ENCODE measurements at places on chromosomes 13 and 19.

DNA sequence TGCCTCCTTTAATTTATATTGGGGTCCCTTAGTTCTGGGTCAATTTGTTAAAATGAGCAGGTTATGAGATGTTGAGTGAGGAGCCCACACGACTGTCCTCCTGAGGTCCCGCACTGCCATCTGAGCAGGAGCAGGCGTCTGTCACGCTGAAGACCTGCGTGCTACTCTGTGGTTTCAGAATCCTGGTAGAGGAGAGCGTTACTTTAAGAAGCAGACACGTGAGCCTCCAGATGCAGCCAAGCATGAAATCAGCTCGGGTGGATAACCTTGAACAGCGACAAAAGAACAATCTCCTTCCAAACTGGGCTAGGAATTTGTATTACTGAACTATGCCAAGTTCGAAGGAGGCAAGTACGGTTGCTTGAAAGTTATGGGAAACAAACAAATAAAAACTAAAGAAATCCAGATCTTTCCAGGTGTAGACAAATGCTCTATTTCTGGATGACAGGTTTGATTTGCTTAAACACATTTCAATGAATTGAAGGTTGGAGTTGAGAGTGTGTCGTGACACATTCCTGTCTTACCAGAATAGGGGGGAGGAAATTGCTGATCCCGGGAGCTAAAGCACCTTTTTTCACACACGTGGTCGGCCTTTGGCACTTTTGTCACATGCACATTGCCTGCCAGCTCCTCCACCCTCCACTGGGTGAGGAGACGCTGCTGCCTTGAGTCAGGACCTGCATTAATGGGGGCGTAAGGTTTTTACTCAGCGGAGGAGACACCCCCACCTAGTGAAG is 945.5 kb upstream of the SLC10A2 start:
- DNase-seq, result no peak

DNA sequence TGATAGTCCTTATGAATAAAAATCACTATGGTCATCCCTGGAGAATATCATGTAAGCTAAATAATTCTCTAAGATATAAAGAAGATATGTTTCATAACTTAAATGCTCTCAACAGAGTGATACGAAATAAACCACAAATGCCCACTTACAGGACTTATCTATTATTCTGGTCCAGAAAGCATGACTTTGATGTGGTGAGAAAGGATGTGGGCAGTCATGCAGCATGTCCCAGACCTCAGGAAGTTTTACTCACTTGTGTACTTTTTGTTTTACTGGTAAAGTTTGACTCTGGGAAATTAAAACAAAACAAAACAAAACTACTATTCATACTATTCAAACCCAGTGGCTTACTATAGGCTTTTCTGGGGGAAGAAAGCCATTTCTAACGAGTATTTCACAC is 483.2 kb upstream of the SLITRK6 start:
- no peak for DNase-seq

- peak; percentile 53 for DNase-seq
Measured at GRCh38 chr19:48963371-48964204, 1.5 kb upstream of the FTL start.

- DNase-seq, result peak; percentile 68
Measured at GRCh38 chr19:43901395-43902390, 33.4 kb downstream of the ZNF45 start.

DNA sequence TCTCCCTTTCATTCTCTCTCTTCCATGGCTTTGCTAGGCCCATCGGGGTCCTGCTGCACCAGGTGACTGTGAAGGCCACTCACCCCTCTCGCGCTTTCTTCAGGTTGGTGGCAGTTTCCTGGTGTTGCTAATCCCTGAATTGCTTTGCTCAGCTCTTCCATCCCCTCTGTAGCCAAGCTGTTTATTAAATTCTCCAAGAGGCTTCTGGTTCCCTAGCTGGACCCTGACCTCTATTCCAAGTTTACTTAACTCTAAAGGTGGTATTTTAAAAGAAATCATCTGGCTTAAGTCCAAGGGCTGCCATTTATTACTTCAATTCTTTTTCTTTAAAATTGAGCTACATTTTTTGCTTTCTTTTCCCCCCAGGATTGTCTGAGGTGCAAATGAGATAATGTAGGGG is 32.7 kb upstream of the MICU2 start:
- no peak for DNase-seq

GRCh38 chr19:8468124-8468523 is 23.3 kb downstream of the HNRNPM start:
- no peak for DNase-seq

- no peak for DNase-seq
Measured at GRCh38 chr13:62551588-62551987, 1135.9 kb upstream of the PCDH20 start.

GRCh38 chr13:20370815-20371421 is 138.8 kb upstream of the GJB6 start:
- DNase-seq, result no peak

- DNase-seq, result no peak
Measured at GRCh38 chr13:101985321-101985720, 416.5 kb downstream of the FGF14 start.

- no peak for DNase-seq
Measured at GRCh38 chr13:102405499-102406100, 3.8 kb upstream of the FGF14 start.

- DNase-seq, result no peak
Measured at GRCh38 chr13:65036999-65037398, 2193.1 kb downstream of the PCDH9 start.

GRCh38 chr19:12921047-12921446 is 2.0 kb upstream of the SYCE2 start:
- no peak for DNase-seq

DNA sequence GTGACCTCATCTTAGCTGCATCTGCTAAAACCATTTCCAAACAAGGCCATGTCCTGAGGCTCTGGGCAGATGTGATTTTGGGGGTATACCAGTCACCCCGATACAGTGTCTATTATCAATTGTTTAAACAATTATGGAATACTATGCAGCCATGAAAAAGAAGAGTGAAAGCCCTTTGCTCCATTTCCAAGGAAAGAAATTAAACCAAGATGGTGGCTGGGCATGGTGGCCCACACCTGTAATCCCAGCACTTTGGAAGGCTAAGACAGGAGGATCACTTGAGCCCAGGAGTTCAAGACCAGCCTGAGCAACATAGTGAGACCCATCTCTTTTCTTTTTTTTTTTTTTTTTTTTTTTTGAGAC is 763 bp downstream of the TEKTIP1 start:
- no peak for DNase-seq

DNA sequence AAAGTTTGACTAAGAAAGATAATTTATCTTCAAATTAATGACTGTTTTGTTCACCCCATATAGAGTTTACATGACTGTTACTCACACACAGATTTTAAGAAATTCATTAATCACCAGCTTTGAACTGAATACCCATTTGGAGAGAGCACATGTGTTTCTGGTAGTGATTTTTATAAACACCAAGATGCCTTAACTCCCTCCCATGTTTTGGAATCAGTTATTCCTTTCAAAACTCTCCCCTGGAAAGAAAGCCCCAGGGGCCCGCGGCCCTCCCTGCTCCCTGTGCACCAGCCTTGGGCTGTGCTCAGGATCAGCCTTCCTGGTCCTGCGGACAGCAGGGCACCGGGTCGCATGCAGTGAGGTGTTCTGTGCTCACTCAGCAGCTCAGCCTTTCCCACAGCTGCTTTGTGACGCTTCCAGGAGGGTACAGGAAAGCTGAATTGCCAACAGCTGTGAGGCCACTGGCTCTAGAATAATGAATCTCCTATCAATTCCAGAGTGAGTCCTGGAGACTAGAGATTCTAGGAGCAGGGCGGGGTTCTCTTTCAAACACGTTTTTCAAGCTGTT is 483.2 kb downstream of the EFNB2 start:
- DNase-seq, result no peak

- DNase-seq, result no peak
Measured at GRCh38 chr19:29878973-29879654, 62.9 kb upstream of the URI1 start.

DNA sequence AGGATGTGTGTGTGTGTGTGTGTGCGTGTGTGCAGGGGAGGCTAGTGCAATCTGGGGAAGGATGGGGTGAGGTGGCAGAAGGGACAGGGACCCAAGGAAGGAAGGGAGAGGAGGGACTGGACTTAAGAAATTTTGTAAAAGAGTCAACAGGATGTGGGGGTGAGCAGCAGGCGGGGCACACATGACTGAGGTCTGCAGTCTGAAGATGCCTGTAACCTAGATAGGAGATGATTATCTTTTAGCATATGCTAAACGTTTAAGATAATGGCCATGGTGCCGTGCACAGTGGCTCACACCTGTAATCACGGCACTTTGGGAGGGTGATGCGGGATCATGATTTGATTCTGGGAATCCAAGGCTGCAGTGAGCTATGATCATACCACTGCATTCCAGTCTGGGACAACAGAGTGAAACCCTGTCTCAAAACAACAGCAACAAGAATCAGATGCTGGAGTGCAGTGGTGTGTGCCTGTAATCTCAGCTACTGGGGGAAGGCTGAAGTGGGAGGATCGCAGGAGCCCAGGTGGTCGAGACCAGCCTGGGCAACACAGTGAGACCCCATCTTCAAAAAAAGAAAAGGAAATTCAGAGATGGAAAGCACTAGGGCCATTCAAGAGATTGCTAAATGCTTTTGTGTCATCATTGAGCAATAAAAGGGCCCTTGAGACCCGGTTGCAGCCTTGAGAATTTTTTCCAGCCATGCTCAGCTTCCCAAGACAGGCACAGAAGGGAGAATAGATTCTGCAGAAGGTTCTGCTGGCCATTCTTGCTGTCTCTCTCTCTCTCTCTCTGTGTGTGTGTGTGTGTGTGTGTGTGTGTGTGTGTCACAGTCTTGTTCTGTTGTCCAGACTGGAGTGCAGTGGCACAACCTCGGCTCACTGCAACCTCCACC is 3.8 kb upstream of the ZNF414 start:
- peak; percentile 85 for DNase-seq

GRCh38 chr13:41099986-41100385 is 32.6 kb downstream of the KBTBD6 start:
- DNase-seq, result no peak

DNA sequence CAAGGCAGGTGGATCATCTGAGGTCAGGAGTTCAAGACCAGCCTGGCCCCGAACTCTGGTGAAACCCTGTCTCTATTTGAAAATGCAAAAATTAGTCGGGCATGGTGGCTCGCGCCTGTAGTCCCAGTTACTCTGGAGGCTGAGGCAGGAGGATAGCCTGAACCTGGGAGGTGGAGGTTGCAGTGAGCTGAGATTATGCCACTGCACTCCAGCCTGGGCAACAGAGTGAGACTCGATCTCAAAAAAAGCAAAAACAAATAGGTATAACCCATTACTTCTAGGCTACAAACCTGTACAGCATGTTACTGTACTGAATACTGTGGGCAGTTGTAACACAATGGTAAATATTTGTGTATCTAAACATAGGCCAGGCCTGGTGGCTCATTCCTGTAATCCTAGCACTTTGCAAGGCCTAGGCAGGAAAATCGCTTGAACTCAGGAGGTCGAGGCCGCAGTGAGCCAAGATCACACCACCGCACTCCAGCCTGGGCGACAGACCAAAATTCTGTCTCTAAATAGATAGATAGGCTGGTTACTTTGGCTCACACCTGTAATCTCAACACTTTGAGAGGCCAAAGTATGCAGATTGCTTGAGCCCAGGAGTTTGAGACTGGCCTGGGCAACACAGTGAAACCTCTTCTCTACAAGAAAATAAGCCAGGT is 63.5 kb downstream of the MYO9B start:
- DNase-seq, result no peak

- no peak for DNase-seq
Measured at GRCh38 chr19:38386300-38386970, 1.4 kb downstream of the GGN start.

DNA sequence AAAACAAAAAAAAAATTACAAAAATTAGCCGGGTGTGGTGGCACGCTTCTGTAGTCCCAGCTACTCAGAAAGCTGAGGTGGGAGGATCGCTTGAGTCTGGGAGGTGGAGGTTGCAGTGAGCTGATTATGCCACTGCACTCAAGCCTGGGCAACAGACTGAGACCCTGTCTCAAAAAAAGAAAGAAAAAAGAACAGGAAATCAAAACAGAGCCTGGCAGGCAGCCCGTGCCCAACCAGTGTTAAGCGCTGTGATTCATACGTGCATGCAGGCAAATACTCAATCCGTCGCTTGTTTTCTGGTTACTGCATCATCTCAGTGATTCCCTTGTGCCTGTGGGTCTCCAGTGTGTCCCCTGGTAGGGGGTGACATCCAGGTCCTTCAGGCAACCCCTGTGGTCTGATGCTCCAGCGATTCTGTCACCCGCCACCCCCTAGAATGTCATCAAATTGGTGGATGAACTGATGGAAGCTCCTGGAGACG is 18.1 kb downstream of the DDX39A start:
- no peak for DNase-seq

GRCh38 chr13:75309981-75310580 is 171.9 kb downstream of the TBC1D4 start:
- no peak for DNase-seq

DNA sequence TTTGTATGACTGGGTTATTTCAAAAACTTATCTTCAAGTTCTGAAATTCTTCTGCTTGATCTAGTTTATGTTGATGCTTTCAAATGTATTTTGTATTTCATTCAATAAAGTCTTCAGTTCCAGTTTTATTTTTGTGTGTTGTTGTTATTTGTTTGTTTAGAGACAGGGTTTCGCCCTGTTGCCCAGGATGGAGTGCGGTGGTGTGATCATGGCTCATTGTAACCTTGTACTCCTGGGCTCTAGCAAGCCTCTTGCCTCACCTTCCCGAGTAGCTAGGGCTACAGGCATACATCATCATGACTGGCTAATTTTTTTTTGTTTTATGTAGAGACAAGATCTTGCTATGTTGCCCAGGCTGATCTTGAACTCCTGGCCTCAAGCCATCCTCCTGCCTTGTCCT is 40.3 kb upstream of the ARHGEF7 start:
- no peak for DNase-seq

DNA sequence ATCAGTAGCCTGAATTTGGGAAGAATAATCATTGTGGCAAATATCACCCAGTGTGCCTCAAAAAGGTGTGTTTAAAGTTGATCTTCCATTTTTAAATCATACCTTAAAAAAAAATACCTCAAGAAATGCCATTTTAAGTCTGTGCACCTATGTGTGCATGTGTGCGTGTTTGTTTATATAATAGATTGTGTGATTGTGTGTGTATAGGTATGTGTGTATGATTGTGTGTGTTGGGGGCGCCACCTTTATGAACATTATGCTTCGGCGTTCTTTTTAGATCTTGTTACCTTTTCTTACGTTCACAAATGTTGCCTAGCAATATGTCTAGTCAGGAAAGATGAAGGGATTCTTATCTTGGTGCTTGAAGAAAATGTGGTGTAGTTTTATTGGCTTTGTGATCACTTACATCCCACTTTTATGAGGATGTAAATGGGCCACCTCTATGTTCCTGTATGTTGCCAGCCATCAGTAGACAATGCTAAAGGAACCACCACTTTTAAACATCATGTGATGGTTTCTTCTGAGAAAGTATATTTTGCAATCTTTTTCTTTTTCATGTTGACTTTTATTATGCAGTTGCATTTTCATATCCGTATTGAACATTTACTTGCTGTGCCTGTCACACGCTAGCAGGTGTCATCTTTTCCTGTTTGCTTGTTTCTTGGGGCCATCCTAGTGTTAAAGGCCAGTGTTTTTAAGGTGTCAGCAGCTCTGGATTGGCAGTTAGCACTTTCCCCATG is 2.2 kb upstream of the IRS2 start:
- DNase-seq, result no peak
